ENCODE measurements at places on chromosomes 16 and 17.

DNA sequence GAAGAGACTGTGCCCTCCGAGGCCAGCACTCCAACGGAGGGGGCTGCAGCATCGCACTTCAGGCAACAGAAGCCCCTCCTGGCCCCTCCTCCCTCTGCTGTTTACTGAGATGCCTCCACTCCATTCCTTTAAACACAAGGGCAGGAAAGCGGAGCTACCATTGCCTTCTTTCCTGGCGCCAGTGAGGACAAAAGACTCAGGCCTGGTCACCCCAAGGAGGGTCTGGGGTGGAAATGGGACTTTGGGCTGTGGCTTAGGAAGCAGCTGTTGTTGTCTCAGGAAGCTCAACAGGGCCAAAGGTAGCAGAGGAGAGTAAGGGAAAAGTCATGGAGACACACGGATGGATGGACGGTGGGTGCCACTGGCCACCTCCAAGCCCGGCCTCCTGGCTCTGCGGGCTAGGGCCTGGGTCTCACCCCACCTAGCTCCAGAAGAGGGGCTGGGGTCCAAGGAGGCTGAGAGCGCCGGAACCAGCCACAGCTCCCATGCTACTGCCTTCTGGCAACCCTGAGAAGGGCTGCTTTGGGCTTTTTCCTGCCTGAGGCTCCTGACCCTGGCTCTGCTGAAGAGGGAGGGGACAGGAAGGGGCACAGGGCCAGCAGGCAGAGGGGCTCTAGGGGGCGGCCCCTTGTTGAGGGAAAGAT, 11.1 kb downstream of the CD300LG start:
- DNase-seq, result no peak

- DNase-seq, result no peak
Observed at GRCh38 chr16:82067042-82067803, 32.2 kb downstream of the HSD17B2 start.

DNA sequence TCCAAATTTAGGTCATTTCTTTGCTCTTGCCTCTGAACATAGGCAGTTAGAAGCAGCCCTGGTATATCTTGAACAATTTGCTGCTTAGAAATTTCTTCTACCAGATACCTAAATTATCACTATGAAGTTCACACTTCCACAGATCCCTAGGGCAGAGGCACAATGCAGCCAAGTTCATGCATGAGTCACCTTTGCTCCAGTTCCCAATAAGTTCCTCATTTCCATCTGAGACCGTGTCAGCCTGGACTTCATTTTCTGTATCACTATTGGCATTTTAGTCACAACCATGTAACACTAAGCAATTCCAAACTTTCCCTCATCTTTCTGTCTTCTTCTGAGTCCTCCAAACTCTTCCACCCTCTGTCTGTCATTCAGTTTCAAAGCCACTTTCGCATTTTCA, 45.0 kb downstream of the KCNJ16 start:
- DNase-seq, result no peak

DNA sequence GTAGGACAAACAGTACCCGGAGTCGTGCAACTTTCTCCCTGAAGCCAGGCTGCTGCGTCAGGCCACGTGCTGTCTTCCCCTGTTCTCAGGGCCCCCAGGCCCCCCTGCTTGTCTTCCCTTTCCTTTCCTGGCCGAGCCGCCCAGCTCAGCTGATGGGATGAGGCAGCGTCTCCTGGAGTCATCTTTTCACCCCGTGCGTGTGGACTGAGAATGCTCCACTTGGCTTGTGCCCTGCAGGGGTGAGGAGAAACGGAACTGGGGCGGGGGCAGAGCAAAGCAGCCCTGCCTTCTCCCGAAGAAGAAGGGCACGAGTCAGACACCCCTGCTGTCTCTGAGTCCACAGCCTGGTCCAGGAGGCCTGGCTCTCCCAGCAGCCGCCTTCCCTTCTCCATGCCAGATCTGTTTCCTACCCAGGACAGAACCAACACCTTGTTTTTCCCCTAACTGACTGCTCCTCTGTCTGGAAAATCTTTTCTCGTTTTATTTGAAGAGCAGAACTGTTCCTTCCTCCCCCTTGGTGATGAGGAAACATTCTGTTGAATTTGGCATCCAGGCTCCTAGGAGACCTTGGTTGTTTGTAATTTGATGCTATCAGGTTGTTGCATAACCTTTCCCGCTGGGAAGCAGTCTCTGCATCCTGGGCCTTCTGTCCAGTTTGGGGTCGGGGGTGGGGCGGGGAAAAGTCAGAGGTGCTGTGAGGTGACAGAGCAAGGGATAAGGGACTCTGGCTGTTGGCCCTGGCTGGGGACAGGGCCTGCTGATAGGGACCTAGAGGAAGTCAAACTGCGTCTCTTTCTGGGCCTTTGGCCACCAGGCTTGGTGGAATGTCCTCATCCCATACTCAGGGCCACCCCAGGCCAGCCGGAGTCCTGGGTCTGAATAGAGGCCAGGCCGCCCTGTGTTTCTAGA, 78.8 kb downstream of the WIPI1 start:
- no peak for DNase-seq
